Kidney glomerular epithelial cell (primary cell): ENCODE measurements at places on chromosomes 5 and 9.

DNA sequence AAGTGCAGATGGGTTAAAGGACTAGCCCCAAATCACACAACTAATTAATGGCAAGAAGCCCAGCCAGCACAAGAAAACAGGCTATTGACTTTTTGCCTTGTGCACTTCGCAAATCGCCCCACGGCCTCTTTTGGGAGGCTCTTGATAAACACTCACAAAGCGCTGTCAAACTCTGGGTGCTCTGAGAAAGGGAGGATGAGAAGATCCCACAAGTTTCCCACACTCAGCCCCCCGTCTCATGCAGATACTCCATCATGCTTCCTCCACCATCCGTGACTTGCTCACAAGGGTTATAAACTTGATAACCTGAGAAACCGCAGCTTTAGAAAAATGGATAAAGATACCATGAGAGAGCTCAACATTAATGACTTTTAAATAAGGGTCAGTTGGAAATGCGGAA is 219.7 kb downstream of the EBF1 start:
- DNase-seq = no peak

GRCh38 chr9:98708933-98709911 is at the start of gene GABBR2:
GABBR2 (minus strand) TSS chr9:98708935; CDS start chr9:98708737, 198 bp downstream.
- DNase-seq = no peak

- DNase-seq = no peak
Measured at GRCh38 chr5:30874241-30875034, 319.0 kb upstream of the CDH6 start.

GRCh38 chr9:134191455-134192209 is 27.3 kb upstream of the RNU6ATAC start:
- no peak for DNase-seq

- DNase-seq = no peak
Measured at GRCh38 chr5:20618340-20618739, 630.3 kb upstream of the CDH18 start.

DNA sequence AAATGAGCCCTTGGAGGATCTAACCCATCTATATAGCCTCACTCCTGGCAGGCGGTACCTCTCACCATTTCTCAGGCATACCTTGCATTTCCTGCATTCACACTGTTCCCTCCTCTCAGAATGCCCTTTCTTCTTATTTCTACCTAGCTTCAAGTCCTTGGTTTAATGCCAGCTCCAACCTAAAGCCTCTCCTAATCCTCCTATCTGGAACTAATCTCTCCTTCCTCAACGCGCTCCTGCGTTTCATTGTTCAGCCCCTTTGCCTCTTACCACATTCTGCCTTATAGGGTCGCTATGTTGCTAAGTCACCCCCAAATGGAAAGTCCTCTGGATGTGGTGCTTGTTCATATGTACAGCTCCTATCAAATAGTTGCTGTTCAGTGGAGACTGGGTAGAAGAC is 288.5 kb upstream of the TUT7 start:
- no peak for DNase-seq

GRCh38 chr5:17355586-17356346 is 138.3 kb downstream of the BASP1 start:
- DNase-seq = no peak

DNA sequence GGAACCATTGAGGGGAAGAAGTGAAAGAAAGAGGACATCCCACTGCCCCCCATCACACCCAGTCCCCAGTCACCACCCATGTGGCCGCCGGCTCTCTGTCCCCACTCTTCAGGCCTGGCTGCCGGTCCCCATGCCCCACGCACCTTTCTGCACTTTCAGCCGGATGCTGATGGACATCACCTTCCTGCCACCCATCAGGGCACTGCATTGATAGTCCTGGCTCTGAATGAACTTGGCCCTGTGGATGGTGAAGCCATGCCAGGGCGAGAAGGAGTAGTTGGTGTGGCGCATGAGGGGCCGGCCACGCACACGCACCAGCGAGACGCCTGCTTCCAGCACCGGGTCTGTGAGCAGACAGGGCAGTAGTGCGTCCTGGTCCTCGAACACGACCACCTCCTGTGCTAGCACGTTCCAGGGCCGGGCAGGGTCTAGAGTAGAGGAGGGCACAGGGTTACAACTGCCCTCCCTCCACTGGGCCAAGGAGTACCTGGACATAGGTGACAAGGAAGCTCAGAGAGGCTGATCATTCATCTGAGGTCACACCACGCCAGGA is 6.4 kb downstream of the CSF1R start:
- no peak for DNase-seq

GRCh38 chr9:68545033-68545705 is 4.5 kb upstream of the TMEM252 start:
- DNase-seq = no peak

DNA sequence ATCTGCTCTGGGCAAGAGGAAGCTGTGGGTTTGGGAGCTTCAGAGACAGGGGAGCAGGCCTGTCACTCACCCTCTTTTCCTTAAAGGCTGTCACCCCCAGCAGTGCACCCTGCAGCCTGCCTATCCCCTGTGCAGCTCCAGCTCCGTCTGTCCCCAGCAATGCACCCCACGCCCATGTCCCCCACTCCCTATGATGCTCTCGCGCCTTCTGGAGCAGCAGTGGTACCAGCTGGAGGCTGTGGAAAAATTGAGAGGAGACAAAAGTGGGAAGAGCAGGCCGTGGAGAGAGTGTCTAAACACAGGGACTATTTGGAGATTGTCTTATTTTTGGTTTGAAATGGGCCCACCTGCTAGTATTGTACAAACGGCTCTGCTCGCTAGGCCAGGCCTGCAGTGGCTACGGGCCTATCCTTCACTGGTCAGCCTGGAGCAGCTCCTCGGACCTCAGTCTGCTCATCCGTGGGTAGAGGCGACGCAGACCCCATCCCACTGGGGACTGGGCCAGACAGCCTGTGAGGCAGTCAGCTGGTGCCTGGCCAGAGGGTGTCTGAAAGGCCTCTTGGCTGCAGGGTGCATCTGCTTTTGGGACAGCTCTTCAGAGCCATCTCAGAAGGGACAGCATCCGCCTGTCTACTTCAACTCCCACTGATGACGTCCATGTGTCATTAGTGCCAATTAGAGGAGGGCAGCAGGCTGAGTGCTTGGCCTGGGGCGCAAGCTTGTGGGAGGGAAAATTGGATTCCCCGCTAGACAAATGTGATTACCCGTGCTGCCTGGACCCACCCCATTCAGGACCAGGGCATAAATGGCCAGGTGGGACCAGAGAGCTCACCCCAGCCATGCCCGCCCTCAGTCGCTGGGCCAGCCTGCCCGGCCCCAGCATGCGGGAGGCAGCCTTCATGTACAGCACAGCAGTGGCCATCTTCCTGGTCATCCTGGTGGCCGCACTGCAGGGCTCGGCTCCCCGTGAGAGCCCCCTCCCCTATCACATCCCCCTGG is at the start of gene DBH:
Gene DBH, plus strand, starts transcription at position 831 of the 999 bp plus-strand sequence. Its CDS starts 9 bp downstream, at position 840.
- DNase-seq = no peak

GRCh38 chr9:118283488-118283887 is 579.3 kb downstream of the TLR4 start:
- no peak for DNase-seq

DNA sequence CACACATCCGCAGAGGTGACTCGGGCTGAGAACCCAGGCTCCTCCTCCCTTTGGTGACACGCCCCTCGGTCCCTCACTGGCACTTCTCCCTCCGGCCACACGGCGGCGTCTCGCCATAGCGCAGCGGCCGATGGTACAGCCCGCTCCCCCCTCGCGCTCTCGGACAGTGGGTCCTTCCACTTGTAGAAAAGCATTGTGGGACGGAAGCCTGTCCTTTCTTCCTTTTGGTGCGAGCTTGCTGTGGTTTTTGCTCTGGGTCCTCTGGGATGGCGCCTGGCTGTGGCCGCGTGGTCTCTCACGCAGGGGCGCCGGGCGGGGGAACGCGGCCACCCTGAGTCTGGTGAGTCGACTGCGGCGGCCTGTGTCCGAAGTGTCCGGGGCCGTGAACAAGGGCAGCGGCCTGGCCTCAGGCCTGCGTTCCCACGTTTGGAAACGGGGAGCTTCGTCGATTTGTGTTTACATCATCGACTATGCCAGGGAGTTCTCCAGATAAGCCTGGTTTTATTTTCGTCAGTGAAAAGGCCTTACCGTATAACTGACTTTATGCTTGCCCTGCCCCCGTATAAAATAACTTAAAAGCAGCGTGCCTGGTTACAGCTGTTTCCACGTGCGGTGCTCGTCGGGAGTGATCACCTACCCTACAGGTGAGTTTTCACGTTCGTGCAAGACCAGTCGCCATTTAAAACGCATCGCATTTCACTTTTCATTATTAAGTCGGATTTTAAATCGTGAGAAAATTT is 258.3 kb downstream of the EPB41L4A start:
- peak; percentile 71 for DNase-seq

- DNase-seq = no peak
Measured at GRCh38 chr9:134294153-134295071, 31.8 kb upstream of the RXRA start.

DNA sequence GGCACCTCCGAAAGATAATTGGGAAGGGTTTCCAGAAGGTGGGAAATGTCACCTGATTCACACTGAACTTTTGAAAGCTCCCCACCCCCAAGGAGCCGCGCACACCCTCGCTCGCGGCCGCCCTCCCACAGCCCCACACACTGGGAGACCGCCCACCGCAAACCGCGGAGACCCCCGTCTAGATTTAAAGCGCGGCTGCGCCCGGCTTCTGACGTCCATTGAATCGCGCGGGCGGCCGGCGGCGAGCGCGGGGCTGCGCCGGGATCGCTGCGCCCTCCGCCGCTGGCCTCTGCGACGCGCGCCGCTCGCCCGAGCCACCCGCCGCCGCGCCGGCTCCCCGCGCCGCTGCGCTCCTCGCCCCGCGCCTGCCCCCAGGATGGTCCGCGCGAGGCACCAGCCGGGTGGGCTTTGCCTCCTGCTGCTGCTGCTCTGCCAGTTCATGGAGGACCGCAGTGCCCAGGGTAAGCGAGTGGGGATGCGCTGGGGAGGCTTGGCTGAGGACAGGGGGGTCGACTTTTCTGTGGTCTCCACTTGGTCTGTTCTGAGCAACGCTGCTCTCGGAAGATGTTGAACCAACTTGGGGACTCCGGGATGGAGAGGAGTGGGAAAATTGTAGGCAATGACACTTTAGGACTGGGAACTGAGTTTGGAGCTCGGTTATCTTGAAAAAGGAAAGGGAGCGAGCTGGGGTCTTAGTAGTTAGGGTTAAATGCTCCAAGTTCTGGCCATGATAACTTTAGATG is at the start of gene FST:
Gene FST, plus strand, starts transcription at position 214 of the 743 bp plus-strand sequence. Its CDS starts 163 bp downstream, at position 377.
- no peak for DNase-seq

DNA sequence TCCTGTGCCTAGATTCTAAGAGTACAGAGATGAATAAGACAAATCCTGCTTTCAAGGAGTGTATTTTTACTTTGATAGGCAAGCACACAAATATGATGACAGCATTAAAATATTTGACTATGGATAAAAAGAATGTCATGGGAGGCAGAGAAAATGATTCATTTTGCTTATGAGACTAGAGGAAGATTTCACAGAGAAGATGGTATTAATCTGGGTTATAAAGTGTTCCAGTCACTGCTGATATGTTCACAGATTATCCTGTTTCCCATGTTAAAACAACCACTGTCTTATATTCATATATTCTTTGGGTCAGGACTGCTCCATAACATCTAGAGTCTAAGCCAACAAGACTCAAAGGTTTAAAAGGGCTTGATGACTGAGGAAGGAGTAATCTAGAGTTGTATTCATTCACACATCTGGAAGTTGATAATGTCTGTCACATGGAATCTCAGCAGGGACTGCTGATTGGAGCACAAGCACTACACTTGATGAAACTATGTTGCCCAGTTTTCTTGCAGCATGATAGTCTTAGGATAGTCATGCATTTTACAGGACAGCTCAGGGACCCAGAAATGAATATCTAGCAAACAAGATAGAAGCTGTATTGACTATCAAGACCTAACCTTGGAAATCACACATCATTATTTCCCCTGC is 79.3 kb downstream of the STARD4 start:
- no peak for DNase-seq

DNA sequence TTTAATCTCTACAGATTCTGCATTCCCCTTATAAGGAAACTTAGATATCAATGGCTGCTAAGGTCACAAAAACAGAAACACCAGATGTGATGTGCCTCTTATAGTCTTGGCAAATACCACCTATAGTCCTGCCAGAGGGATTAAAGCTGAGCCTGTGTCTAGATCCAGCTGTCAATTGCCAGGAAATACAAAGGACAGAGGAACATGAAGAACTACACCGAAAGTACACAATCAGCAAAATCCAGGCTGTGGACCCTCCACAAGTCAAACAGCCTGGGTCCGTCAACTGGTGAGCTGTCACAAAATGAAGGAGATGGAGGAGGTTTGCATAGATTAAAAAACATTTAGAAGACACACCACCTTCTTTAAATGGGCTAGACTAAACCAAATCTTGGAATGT is 85.4 kb downstream of the KLF4 start:
- no peak for DNase-seq

- no peak for DNase-seq
Measured at GRCh38 chr5:172748341-172748843, 22.6 kb downstream of the DUSP1 start.

GRCh38 chr9:28909526-28909925 is 1336.2 kb upstream of the C9orf72 start:
- no peak for DNase-seq

DNA sequence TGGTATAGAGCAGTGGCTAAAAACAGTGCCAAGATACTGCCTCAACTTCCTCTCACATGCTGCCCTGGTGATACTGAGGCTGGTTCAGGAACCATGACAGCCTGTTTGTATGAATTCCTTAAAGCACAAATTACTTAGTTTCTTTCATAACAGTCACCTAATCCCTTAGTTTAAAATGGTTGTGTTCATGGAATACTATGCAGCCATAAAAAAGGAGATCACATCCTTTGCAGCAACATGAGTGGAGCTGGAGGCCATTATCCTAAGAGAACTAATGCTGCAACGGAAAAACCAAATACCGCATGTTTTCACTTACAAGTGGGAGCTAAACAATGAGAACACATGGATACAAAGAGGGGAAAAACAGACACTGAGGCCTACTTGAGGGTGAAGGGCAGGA is 21.8 kb downstream of the ZFP62 start:
- no peak for DNase-seq

GRCh38 chr5:131431794-131432193 is 167.9 kb downstream of the CDC42SE2 start:
- DNase-seq = no peak

GRCh38 chr5:73448463-73449136 is at the start of gene FOXD1:
FOXD1 (minus strand) TSS chr5:73448777; CDS start chr5:73448362, 415 bp downstream.
- DNase-seq = peak; percentile 93

GRCh38 chr5:93145767-93146166 is 435.3 kb downstream of the NR2F1-AS1 start:
- no peak for DNase-seq

DNA sequence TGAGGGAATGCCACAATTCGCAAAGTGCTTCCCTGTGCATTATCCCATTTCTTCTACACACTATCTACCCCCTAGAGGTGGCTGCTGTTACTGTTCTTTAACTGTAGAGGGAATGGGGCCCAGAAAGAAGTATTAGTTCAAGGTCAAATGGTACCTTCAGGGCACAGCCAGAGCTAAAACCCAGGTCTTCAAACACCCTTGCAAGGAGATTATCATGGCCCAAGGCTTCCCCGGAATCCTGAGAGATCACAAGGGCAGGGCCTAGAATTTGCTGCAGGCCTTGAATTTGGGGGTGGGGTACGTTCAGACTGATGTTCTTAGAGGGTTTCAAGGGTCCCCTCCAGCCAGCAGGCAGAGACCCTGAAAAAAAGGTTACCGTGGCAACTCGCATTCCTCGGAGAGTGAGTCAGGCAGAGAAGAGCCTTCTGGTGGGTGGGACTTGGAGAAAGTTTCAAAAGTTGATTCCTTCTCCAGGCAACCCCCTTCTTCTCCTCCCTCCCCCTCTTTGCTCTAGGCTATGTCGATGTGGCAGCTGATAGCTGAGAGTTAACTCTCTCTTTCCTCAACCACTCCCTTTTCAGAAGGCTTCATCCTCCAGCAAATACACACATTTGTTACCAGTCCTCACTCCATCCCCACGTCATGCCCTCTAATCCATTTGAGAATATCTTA is 1.9 kb downstream of the SPARC start:
- peak; percentile 87 for DNase-seq

GRCh38 chr9:73029346-73029745 is 76.5 kb upstream of the ALDH1A1 start:
- DNase-seq = no peak
